Frontal cortex (tissue), 4 donors: ENCODE measurements at places on chromosomes 12 and 14.
A peak's percentile ranks its signal among the peaks of the same experiment; 100 is the strongest.

DNA sequence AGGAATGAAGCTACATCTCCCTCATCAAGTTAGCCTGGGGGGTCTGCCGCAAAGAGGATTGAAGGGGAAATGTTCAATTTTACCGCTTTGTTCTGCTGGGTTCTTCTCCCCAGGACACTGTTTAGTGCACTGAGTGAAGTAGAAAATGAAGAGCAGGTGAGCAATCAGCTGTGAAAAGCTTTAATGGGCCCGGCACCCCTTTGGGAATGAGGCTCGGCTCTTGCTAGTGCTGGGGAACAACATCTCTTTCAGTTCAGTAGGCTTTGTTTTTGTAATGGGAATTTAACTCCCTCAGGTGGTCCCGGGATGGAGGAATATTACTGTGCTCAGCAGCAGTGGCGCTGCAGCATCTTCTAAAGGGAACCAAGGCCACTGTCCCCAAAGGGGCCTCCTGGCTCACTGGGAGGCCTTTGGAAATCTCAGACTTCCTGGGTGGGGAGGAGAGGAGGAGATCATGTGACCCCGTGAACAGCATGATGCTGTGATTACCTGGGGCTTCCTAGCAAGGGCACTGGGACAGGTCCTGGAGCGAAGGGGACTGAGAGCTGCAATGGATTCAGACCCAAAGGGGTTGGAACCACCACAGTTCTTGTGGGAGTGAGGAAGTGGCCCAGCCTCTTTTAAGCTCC lies 85.2 kb upstream of the MAX start:
- no peak for DNase-seq

GRCh38 chr12:131825146-131825892 lies 2.9 kb upstream of the MMP17 start:
- no peak for DNase-seq

GRCh38 chr14:54564868-54565784 lies 1.8 kb upstream of the SAMD4A start:
- DNase-seq = peak; percentile 66

- no peak for DNase-seq
These were observed 31.5 kb downstream of the TTC7B start for GRCh38 chr14:90784621-90785270.

GRCh38 chr12:102472496-102472895 lies 7.9 kb downstream of the IGF1 start:
- no peak for DNase-seq

DNA sequence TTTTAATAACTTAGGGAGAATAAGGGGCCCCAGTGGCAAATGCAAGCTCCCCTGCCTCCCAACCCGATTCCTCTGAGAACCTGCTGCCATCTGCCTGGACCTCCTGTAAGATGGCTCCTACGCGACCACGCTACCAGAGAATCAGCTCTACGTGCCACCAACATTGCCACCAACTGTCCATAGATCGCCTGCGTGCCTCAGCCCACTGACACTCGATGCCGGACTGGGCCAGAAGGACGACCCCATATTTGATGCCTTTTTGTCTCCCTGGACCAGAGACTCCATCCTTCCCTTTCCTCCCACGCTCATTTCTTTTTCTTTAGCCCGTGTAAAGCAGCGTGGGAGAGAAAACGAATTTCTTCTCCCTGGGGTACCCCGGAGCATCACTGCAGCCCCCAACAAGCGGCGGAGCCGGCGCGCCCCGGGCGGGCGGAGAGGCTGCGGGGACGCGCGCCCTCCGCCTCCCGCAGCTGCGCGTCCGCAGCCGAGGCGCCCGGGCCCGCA lies 565 bp upstream of the KLHL42 start:
- DNase-seq = peak; percentile 46

GRCh38 chr12:53476769-53477209 lies 22.5 kb downstream of the MAP3K12 start:
- no peak for DNase-seq

DNA sequence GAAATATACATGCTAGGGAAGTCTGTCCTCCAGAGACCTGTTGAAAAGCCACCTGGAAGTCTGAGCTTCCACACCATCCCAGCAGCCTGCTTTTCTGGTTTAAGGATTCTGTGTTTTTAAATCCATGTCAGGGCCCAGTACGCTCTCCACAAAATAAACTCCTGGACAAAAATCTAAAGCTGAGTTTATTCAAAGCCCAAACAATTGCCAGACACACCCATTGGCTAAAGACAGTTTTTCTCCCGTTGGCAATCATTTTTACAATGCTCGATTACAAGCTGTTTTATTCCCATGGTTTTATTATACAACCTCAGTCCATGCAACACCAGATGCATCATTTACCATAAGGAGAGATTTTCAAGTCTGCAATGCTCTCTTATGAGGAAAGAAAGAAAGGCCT lies 94.5 kb downstream of the MYRFL start:
- no peak for DNase-seq

GRCh38 chr12:84089356-84089755 lies 823.2 kb downstream of the SLC6A15 start:
- DNase-seq = no peak

- no peak for DNase-seq
These were observed 425.8 kb upstream of the ATXN7L3B start for GRCh38 chr12:74111688-74112360.

- DNase-seq = no peak
These were observed 435.0 kb downstream of the NELL2 start for GRCh38 chr12:44441155-44441554.

DNA sequence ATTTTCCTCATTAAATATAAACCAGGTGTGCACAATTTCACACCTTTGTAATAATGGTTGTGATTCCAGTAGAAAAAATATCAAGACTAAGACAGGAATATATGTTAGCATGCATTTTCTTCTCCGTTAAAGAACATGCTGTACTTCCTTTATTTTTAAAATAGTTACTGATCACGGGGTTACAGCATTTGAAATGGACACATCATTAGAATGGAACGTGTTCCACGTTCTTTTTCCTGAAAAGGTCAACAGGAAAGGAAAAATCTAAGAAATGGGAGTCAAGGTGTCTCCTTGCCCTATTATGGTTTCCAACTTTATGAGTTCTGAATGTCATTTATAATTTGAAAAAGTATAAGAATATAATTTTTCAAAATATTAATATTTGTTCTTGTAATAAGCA lies 1325.7 kb downstream of the SLC16A7 start:
- no peak for DNase-seq

DNA sequence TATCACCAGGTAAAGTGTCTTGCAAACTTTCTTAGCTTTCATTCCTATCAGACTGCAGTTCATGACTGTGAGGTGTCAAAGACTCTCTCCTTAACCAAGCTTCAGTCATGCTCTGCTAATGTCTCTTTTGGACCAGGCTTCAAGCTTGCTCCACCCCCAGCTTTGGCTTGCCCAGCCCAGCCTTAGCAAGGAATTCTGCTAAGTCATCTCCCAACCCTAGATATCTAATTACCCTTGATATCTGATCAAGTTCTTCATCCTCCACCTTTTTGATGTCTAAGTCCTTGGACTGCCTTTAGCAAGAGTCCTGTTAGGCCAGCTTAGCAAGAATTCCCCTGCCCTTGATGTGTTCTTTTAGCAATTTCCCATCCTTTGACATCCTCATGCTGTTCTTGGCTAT lies 108.9 kb upstream of the FGD4 start:
- no peak for DNase-seq

- no peak for DNase-seq
These were observed 93.2 kb downstream of the TMTC3 start for GRCh38 chr12:88235183-88235833.

- DNase-seq = no peak
These were observed 69.8 kb downstream of the SLC6A12 start for GRCh38 chr12:143964-144649.

DNA sequence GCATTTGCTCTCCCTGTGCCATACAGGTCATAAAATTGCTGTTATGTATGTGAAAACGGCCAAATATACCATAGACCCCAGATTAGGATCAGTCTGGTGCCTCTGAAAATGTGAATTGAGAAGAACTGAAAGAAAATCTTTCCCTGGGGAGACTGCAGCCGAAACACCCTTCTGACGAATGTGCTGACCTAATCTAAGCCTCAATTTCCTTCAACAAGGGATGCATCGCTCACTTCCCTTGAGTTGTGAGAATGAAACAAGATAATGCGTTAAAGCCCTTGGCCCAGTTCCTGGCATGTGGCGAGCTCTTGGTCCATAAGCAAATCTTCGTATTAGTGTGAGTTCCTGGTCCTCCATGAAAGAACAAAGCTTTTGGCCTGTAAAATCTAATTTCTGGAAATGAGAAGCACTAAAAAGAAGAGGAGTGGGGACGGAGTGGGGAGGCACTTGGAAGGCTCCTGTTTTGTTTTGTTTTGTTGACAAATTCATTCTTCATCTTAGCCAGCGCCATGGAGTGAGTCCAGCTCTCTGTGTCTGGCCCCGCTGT lies 49.5 kb upstream of the RTRAF start:
- DNase-seq = no peak

DNA sequence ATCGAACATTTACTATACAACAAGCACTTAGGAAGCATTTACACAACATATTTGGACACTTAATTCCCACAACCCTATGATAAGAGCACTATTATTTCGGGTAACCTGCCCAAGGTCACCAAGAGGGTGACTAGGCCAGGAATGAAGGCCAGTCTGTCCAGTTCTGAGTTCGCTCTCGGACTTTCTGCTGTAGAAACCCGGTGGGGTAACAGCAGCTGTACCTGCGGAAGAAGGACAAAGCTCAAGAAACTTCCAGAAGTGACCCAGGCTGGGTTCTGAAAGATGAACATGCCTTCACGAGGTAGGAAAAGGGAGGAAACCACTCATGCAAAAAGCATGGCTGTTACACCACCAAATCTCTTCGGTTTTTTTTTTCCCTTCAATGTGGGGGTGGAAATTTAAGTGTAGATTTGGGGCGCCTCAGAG lies 10.8 kb downstream of the PLA2G1B start:
- no peak for DNase-seq
